ENCODE measurements at places on chromosomes 2 and 18.

DNA sequence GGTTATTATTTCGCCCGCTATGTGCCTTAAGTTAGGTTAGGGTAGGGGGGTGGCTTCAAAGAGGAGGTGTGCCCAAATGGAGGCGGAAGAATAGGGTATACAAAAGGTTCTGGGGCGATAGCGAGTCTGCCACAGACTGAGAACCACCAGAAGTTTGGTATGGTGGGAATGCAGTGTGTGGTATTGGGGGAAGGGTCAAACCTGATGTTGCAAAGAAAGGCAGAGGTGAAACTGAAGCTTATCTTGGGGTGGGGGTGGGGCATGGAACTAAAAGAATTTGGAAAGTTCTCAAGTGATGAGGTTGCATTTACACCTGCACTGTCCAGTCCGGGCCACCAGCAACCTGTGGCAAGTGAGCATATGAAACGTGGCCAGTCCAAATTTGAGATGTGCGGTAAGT is 11.8 kb upstream of the CCBE1 start:
- no peak for DNase-seq

GRCh38 chr18:61608316-61608715 is 275.1 kb downstream of the CDH20 start:
- no peak for DNase-seq

- DNase-seq = no peak
Observed at GRCh38 chr2:150402953-150403352, 84.5 kb downstream of the RND3 start.

GRCh38 chr2:81767187-81767912 is 1462.8 kb upstream of the LRRTM1 start:
- no peak for DNase-seq

DNA sequence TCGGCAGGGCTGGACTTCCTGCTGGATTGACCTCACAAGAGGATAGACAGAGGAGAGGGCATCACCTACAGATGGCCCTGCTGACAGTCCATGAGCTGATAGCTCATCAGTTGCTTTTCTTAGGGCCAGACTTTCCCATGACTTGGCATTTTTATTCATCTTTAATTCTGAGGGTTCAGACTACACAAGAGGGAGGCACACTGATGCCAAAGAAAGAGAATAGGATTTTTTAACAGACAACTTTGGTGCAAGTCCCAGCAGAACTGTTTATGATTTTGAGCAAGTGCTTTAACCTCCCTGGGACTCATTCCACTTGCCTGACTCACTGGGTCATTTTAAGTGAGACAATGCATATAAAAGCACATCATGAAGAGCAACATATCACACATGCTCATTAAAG is 299.2 kb downstream of the INSIG2 start:
- DNase-seq = no peak

DNA sequence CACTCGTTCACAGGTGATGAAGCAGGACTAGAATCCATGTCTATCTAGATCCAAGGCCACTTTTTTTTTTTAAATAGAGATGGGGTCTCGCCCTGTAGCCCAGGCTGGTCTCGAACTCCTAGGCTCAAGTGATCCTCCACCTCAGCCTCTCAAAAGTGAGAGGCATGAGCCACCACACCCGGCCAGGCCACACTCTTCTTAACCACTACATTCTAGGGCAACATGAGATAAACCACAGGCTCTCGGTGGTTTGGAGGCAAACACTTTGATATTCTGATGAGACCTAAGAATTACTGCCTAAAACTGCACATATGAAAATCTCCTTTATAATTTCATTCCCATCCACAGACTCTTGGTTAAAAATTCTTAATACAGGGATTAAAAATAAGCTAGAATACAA is 51.8 kb downstream of the USP34 start:
- DNase-seq = no peak

GRCh38 chr2:7725171-7725849 is 808.1 kb downstream of the RNF144A start:
- DNase-seq = no peak

All from stimulated activated CD8-positive, alpha-beta memory T cell treated with anti-CD3 and anti-CD28 coated beads, Interleukin-15, amount 100 ng/mL, for 4 hours (primary cell).